ENCODE measurements at places on chromosomes 5 and 9.

- DNase-seq: no peak
These were observed 66.6 kb downstream of the SERINC5 start for GRCh38 chr5:80189201-80189600.

DNA sequence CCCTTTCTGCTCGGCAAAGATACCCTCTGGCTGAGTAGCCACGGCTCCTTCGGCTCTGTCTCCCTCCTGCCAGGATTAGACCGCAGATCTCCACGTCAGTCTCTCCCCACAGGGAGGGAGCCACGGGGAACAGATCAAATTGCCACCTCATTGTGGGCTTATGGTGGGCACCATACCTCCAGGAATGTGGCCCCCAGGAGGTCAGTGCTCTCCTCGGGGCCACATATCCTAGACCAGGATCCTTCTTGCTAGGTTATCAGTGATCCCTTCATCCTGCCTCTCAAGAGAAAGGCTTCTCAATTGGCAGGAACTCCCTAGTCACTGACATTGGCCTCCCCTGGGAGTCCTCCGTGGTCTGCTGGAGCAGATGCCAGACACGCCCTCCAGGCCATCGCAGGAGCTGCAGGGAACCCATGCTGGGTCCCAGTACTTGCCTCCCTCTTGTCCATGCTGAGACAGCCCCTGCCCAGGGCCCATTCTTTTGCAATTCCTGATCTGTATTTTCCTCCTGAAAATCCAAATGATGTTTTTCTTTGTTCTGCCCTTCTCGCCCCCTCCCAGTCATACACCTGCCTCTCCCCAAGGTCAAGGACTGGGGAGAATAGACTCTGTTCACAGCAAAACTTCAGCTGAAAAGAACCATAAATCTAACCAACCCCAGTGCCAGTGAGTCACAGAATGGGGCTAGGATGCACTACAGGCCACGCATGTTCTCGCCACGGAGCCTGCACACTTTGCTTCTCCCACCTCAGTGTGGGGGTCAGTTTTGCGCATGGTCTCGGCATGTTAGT lies 31.6 kb upstream of the ENHO start:
- no peak for DNase-seq

- DNase-seq: no peak
These were observed 14.9 kb downstream of the NIPSNAP3B start for GRCh38 chr9:104778802-104779201.

DNA sequence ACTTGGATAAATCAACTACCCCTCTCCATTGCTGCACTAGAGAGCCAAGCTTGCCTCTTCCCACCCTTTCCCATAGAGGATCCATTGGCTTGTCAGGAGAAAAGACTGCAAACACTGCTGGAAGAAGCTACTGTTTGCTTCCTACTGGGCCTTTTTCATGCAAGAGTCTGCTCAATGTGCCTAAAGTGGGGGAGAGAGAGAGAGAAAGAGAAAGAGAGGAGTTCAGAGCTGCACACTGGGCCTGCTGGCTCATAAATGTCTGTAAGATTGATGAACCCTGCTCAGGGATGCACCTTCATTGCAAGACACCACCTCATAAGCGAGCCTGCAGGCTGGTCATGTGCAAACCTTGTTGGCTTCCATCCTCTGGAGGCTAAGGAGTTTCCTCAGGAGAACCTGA lies 269.4 kb downstream of the ZNF608 start:
- DNase-seq: no peak

GRCh38 chr5:121121786-121122185 lies 657.7 kb downstream of the PRR16 start:
- DNase-seq: no peak

- DNase-seq: peak; percentile 25
These were observed 32.7 kb upstream of the TLR4 start for GRCh38 chr9:117671468-117671867.

DNA sequence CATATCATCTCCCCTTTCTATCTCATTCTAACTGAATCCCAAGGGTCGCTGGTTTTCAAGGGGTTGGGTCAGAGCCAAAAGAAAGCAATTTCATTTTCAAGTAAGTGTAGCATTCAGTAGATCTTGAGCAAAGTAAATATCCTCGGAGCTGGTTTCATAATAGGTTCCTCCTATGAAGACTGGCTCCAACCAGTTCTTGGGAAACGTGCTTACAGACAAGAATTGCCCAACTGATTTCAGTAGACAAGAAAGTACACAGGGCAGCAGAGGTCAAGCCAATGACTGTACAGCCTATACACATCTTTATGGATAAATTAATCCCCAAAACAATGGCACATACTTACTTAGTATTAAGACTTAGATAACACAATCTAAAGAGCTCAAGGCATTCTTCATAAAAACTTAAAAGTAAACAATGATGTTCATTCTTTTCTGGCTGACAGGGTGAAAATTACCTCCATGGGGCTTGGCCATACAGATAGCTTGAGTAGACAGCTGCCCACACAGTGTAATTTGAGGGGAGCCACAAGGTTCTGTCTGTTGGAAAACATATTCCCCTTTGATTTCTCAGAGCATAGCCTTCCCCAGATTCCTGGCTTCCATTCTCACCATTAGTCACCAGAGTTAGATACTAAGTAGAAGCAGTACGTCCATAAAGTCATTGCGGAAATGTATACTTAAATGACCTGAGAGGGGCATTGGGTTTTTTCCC lies 163.9 kb downstream of the ARRDC3 start:
- peak; percentile 91 for DNase-seq

DNA sequence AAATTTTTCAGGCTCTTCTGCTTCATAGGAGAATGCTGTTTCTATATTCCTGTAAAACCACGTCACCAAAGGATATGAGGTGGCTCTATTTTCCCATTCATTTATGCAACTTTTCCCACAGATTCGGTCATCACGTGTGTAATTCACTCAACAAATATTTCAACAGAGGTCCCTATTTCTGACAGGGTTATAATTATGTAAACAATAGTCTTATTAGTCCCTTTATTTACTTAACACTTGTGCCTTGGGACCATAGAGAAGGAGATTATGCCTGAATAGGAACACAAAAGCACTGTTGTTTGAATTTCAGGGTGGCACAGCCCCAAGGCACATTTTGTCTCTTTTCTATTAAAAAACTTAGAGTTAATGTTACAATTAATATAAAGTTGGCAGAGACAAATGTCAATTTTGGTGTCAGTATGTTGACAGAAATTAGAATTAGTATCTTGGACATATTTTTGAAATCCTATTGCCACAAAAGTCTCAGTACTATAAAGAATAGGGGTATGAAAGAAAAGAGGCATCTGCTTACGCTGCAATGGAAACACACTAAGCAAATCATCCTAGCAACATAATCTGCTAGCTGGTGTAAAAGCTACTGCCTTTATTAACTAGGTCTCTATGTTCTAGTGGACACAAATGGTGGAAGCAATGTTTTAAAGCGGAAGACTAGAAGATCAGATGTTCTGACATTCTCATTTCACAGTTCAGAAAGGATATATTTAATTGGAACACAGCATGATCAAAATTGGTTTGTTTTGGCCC lies 229.1 kb upstream of the TBCA start:
- peak; percentile 61 for DNase-seq

GRCh38 chr9:77533671-77534070 lies 114.5 kb downstream of the GNA14 start:
- DNase-seq: no peak

- DNase-seq: peak; percentile 45
These were observed 40.0 kb upstream of the ADRB2 start for GRCh38 chr5:148786456-148786855.

- DNase-seq: no peak
These were observed 57.2 kb upstream of the TMED7 start for GRCh38 chr5:115683081-115683480.

DNA sequence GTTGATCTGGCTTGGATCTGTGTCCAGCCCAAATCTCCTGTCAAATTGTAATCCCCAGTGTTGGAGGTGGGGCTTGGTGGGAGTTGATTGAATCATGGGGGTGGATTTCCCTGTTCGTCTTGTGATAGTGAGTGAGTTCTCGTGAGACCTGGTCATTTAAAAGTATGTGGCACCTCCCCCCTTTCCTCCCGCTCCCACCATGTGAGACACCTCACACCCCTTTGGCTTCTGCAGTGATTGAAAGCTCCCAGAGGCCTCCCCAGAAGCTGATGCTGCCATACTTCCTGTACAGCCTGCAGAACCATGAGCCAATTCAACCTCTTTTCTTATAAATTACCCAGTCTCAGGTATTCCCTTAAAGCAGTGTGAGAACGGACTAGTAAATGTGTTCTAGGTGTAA lies 117.3 kb upstream of the PTCH1 start:
- no peak for DNase-seq

GRCh38 chr5:124980163-124980941 lies 233.9 kb upstream of the ZNF608 start:
- DNase-seq: peak; percentile 34

GRCh38 chr9:110126986-110127864 lies 80.7 kb downstream of the C9orf152 start:
- peak; percentile 95 for DNase-seq

GRCh38 chr5:133730866-133731265 lies 118.5 kb upstream of the FSTL4 start:
- DNase-seq: no peak

DNA sequence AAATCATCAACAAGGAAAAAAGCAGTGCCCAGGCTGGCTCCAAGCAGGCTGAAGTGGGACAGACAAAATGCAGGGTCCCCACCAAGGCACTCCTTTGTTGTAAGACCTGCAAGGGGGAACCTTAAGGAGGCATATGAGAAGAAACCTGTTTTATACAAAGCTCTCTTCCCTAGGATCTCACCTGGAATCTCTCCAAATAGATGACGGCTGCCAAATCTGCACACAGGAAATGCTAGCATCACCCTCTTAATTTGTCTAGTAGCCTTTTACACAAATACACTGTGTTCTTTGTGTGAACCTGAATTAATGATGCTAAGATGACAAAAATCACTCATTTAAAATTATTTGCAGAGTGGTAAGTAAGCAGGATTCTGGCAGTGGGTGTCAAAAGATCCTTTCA lies 280.2 kb downstream of the SPOCK1 start:
- DNase-seq: no peak

DNA sequence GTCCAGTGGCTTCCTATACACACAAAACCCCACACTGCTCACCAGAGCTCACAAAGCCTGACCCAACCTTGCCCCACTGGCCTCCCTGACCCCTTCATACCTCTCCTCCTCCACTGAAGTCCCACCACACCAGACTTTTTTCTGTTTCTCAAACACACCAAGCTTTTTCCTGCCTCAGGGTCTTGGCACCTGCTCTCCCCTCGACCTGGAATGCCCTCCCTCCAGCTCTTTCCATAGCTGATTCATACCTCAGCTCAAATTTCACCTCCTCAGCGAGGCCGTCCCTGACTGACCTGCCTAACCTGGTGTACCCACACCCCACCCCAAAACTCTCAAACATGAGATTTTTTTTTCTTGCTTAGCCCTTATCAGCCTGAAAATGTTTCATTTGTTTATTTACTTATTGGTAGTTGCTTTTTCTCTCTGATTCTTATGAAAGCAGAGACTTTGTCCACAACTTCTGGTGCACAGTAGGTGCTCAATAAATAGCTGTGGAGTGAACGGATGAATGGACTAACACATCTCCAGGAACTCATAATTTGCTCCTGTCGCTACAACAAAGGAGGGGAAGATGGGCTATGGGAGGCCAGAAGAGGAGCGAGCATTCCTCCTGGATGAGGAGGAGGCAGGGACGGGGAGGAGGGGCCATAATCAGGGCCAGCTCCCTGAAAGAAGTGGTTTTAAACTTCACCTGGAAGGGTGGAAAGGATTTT lies 84.3 kb downstream of the SH3TC2 start:
- DNase-seq: no peak

DNA sequence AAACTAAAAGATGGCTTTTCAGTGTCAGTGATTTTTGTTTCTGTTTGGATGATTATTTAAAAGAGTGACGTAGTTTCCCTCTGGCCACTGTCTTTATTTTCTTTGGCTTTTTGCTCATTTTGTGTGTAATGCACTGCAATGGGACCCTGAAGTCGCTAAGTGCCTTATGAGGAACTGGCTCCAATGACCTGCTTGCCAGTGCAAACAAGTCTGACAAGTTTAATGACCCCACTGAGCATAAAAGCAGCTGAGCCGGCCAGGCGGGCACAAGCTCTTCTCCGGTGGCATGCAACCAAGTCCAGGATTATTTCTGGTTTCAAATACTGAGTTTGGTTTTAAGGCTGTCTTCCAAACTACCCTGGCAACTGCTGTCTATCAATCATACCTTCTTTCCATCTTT lies 15.6 kb upstream of the GNA14 start:
- no peak for DNase-seq

DNA sequence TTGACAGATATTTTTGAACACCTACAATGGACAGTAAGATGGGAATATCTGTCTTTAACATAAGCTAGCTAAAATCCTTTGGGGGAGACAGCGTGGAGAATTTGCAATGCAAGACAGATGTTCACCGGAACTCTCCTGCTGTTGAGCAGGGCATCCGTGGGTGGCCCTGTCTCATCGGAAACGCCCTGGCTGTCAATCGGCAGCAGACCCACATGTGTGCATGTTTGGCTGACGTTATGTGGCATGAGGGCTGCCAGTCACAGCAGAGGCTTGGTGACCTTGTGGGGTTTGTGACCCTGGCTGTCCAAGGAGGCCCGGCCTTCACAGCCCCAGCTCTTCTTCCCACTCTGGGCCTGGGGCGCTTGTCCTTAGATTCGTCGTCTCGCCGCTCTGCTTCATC lies 129.7 kb upstream of the OTULINL start:
- DNase-seq: no peak

GRCh38 chr9:20838218-20838617 lies 154.2 kb downstream of the FOCAD start:
- no peak for DNase-seq

DNA sequence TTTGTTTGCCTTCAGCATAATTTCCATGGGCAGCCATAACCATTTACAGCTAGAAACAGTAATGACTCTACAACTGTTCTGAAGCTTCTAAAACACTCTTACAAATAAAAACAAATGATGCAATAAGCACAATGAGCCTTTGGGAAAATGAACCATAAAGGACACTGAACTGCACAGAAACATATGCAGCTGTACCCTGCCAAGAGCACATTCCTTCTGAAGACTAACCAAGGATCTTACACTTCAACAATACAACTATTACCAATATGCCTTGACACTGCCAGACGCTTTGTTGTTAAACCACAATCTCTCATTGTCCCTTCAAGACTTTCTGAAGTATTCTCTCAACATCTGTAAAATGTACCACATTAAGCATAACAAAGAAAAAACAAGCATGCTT lies 104.2 kb upstream of the HMHB1 start:
- DNase-seq: no peak

DNA sequence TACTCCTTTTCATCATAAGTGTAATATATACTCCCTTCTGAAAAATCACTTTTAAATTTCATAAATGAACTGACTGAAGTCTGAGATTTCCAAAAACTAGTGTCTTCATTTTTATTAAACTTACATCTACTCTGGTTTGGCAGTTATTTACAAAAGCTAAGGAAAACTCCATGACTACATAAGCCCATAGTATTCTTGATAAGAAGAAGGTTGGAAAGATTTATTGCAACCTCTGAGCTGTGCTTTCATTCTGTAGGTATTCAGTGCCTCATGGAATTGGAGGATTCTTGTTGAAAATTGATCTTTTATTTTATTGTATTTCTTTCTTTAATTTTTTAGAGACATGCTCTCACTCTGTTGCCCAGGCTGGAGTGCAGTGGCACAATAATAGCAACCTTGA lies 41.7 kb downstream of the GNAQ start:
- DNase-seq: no peak
